ENCODE measurements at places on chromosomes 3 and 15. TPM values are rescaled to one million over a fixed set of nuclear protein-coding genes. Genes with fewer than 3 reads are reported as not detected.

GRCh38 chr3:167852216-167852615, 116.7 kb downstream of the SERPINI1 start:
- H3K4me3 ChIP-seq: no peak overlapping the region
- H3K4me1 ChIP-seq: no peaks in the 10 kb centered on the region
- no peak overlapping the region for H3K27ac ChIP-seq
- no peaks in the 10 kb centered on the region for H3K36me3 ChIP-seq

Gene SLCO3A1
- 9.4 TPM for total RNA-seq

DNA sequence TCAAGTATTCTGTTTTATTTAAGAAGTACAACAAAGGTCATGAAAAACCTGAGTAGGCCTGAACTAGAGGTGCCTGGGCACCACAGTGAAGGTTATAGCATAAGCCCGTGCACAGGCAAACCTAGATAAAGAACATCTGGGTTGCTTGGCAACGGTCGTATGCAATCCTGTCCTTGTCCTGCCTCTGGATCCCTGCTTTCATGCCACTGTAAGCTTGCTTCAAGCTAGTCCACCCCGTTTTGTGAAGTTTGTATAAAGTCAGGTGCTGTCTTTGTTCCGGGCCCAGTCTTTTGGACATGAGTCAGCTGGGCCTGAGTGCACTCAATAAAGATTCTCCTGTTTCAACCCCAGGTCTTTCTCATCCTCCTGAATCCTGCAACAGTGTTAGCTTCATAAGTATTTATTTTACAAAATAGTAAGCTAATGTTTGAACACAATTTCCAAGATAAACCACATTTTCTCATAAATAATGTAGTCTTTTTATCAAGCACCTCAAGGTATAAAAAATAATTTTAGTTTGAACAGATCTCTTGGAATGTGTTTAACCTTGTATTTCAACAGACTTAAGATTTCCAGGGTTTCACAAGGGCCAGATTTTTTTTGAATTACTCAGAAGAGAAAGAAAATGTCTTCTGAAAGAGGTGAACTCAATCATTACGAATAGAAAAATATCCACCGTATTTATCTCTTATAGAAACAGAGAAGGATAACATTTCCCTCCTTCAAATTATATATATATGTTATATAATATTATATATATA, 14.3 kb upstream of the SLC9C1 start:
- H3K36me3 ChIP-seq: no peaks in the 10 kb centered on the region
- H3K4me1 ChIP-seq: peaks cover 4% of the 10 kb centered on the region
- no peak for DNase-seq
- no peaks in the 10 kb centered on the region for H3K27me3 ChIP-seq

Gene MED12L
- 0.36 TPM for total RNA-seq

GRCh38 chr3:72628065-72628464, 220.2 kb downstream of the SHQ1 start:
- no peaks in the 10 kb centered on the region for H3K36me3 ChIP-seq
- no peaks in the 10 kb centered on the region for H3K27me3 ChIP-seq
- H3K27ac ChIP-seq: no peak overlapping the region
- no peaks in the 10 kb centered on the region for H3K4me1 ChIP-seq

DNA sequence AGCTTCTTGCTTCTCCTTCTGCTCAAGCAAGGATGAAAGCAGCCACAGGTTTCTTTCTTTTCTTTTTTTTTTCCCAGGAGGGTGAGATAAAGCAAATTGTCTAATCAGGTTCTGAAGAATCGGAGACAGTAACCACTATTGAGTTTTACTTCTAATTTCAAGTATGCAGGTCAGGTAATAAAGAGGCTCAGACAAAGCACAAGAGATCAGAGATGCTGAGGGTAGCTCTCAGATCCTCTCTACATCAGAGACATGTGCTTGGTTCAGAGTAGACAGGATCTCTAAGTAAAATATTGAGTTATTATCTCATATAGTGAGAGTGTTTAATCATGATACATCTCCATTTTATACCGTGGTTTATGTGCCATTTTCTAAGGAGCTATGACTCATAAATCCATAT, 168.5 kb downstream of the NFKBIZ start:
- H3K4me1 ChIP-seq: no peaks in the 10 kb centered on the region
- no peak overlapping the region for H3K27ac ChIP-seq
- no peaks in the 10 kb centered on the region for H3K36me3 ChIP-seq
- no peaks in the 10 kb centered on the region for H3K27me3 ChIP-seq
- no peak for DNase-seq

Gene FAM107A
- 10.8 TPM for total RNA-seq

- no peak for DNase-seq
- H3K27me3 ChIP-seq: peaks cover 3% of the 10 kb centered on the region
- H3K36me3 ChIP-seq: no peaks in the 10 kb centered on the region
- no peak overlapping the region for H3K27ac ChIP-seq
- H3K4me3 ChIP-seq: no peak overlapping the region
Observed at GRCh38 chr3:99544786-99545281, 93.6 kb upstream of the COL8A1 start.
